Natural killer cell (primary cell): ENCODE measurements at places on chromosomes 5 and 9. TPM values are rescaled to one million over a fixed set of nuclear protein-coding genes. Genes with fewer than 3 reads are reported as not detected.

DNA sequence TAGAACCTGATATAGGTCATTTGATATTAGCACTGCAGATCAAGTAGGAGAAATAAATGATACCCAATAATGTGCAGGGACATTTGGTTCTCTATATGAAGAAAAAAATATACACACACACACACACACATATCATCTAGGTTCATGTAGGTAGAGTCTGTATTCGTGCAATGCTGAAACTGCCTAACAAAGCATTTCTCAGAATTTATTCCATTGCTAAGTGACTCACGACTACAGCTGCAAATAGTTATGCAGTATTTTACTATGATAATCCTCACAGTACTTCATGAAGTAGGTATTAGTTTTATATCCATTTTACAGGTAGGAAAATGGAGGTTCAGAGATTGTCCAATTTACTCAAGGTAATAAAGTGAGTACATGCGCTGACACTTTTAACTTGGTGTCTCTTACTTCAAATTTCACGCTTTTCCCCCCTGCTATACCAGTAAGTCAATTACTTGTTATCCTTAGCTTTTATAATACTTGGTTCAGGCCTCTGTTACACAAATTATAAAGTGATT is 2.4 kb downstream of the GIN1 start:
- DNase-seq, result no peak

The NIM1K gene
- total RNA-seq, result 0.28 TPM

DNA sequence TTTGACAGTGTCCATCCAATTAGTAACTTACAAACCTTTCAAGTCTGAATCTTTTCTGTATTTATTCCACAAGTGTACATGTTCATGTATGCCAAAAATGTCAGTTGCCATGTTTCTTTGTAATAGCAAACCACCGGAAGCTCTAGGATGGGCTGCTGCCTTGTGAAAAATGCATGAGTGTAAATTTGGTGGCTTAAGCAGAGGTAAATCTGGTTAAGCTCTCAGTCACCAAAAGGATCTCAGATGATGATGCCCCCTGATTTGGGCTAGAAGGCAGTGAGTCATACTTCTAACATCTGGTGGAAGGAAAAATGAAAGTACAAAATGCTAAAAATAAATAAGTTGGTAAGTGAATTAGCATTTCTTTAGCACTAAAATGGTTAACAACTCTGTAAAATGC is 567.5 kb downstream of the ELAVL2 start:
- DNase-seq, result no peak

The ARID3C gene
- not detected for total RNA-seq

DNA sequence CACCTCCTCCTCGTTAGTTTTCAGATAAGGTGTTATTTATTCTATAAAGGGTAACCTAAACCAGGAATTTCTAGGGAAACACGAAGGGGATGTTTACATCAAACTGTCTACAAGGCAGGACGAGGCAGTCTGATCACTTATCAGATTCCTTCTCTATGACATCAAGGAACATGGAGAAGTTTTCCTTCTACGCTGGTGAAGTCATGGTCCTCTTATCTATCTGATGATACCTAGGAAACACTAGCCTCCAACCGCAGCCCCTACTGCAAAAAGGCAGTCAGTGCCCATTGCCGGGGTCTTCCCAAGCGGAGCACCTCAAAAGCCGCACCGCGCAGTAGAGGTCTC is 1.5 kb downstream of the MPDZ start:
- no peak for DNase-seq

DNA sequence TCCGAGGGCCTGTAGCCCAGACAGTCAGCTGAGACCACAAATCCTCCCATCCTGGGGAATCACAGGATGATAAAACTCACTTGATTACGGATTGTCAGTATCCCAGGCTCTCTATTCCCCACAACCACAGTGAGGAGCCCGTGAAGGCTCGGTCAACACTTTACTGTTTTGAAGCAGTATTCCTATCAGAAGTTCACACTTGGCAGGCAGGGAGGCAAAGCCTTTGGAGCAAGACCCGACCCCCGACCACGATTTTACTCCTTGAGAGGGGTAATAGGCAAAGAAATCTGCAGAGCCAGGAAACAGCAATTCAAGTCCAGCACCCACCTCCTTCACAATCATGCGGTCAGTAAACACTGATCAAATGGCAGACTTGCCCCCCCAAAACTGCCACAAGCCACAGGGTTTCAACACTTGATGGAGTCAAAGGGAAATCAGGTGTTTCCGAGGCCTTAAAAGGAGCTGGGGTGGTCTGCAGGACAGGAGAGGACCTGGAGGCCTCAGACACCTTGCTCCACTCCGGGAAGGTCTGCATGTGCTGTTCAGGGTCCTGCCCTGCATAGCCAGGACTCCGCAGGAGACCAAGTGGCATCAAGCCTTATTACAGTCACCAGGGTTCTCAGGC is 25.2 kb downstream of the BICD2 start:
- DNase-seq, result no peak

The FGD3 gene
- total RNA-seq, result 193 TPM

DNA sequence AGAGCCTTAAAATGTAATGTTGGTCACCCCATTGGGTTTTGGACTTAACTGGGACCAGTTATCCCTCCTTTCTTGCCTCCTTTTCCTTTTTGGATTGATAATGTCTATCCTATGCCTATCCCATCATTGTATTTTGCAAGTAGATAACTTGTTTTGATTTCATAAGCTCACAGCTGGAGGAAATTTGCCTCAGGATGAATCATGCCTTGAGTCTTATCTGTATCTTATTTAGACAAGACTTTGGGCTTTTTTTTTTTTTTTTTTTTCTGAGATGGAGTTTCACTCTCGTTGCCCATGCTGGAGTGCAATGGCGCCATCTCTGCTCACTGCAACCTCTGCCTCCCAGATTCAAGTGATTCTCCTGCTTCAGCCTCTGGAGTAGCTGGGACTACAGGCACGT is 443.3 kb downstream of the DNAH5 start:
- DNase-seq, result no peak

DNA sequence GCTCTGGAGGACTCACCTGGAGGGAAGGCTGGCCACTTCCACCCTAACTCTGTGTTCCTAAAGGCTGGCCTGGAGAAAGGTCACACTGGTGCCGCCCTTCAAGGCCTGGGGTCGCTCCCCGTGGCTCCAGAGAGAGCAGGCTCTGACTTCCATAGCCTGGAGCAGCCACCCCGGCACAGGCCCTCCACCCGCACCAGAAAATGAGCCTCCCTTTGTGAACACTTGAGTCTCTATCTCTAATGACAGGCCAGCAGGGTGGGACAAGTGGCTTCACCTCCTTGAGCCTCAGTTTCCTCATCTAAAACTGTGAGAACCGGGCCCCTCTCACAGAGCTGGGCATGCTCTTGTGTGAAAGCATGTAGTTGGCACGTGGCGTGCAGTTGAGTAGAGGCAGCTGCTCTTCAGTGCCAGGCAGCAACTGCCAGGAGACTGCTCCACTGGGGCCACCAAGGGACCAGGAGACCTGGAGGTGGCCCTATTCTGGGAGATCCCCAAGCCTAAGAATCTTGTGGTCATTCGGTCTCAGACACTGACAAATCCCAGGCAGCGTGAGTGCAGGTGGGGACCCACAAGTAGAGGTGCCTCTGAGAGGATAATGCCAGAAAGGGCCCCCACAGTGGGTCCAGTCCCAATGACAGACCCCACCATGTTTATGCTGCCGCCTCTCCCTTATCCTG is 56.7 kb upstream of the GARNL3 start:
- DNase-seq, result no peak

DNA sequence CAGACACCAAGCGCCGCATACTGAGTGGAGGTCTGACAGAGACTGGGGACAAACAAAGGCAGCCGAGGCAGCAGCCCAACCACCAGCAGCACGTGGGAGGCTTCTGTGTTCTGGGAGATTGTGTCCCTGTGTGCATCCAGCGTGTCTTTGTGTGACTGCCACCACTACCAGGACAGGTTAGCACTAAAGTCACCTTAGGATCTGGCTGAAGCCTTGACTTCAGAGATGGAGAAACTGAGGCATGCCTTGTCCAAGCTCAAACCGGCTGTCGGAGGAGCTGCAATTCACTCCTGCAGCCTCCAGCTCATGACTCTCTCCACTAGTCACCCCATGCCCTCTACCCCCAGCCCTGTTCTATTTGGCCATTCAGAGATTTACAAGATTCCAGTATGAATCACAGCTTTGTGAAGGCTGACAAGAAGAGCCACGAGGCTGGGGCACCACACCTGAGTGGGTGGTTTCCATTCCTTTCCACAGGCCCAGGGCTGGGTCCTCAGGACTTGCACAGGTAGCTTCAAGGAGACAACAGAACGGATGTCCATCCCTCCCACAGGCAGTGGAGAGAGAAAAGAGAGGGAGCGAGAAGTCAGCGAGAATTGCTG is 69.3 kb downstream of the SHB start:
- no peak for DNase-seq

- no peak for DNase-seq
Observed at GRCh38 chr9:37555786-37556185, 20.4 kb downstream of the FBXO10 start.

DNA sequence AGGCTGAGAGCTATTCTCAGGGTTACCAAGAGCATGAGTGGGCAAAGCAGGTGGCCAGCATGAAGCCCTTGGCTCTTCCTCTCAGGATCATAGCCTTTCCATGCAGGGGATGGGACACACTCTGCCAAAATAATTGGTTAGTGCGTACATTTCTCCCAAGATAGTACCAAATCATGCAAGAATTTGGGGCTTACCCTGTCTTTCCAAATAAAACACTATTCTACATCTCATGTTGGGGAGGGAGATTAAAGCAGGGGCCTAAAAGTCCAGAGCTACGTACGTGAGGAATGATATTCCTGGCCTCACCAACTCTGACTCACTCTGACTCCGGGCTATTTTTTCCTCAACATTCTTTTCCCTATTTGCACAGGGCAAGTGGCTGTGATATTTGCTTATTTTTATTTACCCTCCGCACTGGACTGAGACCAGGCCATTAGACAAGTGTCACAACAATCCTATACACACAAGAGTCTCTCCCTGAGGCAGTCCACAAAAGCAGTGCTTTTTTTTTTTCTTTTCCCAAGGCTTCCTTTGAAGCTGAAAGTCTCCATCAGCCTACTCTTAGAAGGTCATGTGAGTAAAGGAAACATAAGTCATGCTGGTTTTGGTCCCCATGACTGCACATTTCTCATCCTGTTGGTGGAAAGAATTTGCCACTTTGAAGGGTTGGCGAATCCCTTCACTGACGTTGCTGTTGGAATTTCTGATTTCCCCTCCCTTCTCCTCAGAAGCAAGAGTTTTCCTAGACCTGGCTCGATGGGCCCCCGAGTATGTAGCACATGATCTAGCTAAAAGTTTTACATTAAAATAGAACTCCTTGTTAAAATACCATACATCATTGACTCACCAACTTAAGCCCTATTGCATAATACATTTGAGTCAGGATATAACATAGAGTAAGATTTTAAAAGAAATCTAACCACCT is 40.0 kb downstream of the TMEM252 start:
- DNase-seq, result no peak

DNA sequence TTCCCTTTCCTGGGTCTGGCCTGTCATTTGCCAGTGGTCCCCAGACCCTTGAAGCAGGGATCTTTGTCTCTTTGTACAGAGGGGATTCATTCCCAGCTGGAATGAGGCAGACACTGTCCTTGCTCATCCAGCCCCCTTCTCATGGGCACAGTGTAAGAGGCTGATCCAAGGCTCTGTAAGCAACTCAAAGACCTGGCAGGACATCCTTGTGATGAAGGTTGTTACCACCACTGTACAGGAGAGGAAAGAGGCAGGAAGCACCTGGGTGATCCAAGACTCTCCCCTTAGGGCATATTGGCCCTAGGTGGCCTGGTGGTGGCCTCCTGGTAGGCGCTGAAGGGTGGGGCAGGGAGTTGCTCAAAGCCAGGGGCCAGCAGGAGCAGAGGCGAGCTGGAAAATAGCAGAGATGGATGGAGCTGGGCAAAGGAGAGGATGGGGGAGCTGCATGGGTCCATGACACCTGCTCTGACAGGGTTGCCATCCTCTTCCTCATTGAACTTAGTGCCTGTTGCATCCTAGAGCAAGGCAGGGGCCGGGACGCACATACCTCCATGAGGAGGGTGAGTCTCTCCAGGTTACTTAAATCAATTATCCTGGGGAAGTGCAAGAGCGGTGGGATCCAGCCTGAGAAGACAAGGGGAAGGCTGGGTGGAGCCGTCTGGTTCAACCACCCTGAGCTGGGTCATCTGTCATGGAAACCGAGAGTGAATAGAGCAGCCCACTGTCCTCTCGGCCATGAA is 9.8 kb upstream of the GADD45G start:
- DNase-seq, result no peak

DNA sequence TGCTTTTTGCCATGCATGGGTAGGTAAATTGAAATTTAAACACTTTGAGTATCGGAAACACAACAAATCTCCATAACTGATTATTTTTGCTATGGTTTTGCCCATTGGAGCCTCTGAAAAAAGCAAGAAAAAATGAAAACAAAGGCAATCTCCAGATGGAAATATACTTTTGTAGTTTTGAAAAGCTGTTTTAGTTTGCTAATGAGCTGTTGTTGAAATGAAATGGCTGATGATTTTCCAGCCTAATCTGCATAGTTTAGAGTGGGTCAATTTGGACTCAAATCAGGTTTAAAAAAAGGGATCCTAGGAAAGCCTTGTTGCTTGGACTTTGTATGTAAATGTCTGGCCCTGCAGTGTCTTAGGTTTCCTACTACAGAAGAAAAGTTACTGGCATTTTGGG is 285.8 kb downstream of the CAAP1 start:
- DNase-seq, result no peak

The SLC28A3 gene
- not detected for total RNA-seq

- DNase-seq, result no peak
Observed at GRCh38 chr5:149999359-149999758, 1.1 kb downstream of the TIGD6 start.

The STK32A gene
- total RNA-seq, result not detected

DNA sequence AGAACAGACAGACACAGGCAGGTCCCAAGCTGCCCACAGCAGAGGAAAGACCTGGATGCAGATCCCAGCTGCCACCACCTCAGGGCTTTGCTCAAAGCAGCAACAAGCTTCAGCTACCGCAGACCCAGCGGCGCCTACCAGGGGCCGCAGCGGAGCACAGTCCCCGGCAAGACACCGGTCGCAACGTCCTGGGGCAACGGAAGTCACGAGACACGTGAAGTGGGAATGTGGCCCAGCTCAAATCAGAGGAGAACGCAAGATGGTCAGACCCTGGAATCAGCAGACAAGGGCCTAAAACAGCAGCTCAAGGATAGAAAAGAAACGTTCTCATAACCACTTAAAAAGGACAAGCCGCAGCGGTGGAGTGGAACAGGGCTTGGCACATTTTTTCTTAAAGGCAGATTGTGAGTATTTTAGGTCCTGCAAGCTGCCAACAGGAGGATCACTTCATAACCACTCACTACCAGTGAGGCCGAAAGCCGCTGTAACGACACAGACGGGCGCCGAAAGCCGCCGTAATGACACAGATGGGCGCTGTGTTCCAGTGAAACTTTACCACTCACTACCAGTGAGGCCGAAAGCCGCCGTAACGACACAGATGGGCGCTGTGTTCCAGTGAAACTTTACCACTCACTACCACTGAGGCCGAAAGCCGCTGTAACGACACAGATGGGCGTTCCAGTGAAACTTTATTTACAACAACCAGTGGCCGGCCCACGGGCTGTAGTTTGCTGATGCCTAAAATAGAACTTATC is 21.7 kb downstream of the SLC9A3 start:
- DNase-seq, result no peak

GRCh38 chr9:37364751-37365360 is 57.6 kb upstream of the GRHPR start:
- peak; percentile 38 for DNase-seq
